Panc1 (cell line): ENCODE measurements at places on chromosomes 3 and 15. TPM values are rescaled to one million over a fixed set of nuclear protein-coding genes. Genes with fewer than 3 reads are reported as not detected.

The MYLK gene
- 29.7 TPM for total RNA-seq

The ROPN1B gene
- total RNA-seq = 0.26 TPM

The PRKCI gene
- 43.7 TPM for total RNA-seq

DNA sequence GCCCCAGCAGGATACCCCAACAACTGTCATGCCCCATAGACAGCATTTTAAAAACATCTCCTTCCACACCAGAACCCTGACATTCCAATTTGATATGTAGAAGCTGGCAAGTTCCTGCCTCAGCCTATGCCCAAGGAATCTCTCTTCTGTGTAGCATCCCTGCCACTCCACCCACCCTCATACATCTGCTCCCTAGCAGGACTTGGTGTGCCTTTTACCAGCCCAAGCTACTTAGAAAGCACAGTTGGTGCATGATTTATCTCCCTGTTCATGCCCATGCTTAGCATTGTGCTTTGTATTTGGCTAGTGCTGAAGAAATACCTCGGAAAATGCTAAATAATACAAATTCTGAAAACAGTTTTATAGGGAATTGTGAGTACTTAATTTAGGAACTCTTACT, 236.9 kb upstream of the HES1 start:
- DNase-seq = no peak

DNA sequence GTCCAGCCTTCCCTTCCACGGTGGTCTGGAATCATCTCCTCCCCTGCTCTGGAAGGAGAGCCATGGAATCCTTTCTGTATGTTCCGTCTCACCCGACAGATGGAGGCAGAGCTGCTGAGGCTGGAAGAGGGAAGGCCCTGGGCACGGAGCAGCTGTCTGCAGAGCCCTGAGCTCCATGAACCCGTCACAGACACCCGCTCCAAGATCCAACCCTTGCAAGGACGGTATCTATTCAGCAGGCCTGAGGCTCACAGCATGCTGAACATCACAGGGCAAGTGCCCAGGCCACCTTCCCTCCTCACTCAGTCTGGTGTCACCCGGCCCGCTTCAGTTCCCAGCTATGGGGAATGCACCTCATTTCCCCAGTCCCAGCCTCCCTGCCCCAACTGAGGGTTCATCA, 103.9 kb downstream of the LRIG1 start:
- DNase-seq = no peak
